ENCODE measurements at places on chromosomes 7 and 10.

DNA sequence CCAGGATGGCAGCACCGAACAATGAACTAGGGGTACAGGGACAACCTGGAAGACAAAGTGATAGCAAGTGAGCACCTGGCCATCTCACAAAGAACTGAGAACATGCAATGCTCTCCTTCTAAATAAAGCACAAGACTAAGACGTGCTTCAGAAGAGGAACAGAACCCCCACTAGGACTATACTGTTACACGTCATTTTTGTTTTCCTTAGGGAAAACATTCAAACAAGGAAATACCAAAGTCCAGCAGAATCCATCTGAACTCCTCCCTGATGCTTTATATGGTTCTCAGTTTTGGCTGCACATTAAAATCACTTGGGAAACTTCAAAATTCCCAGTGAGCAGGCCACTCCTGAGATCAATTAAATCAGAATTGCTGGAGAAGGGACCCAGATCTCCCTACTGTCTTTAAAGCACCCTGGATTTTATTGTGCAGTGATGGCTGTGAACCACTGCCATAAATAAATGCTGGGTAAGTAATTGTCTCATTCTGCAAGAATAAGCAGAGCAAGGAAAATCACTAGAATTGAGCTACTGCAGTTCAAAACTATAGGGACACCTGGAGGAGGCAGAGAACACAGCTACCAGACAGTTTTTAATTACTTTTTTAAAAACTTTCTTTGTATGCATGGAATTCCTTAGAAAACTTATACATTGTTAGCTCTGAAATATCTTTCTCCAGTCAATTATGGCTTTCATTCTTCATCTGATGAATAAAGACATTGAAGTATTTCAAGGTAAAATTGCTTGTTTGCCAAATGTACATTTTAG is 866.5 kb upstream of the GHITM start:
- DNase-seq, result no peak

GRCh38 chr7:4307316-4308204 is 374.5 kb upstream of the FOXK1 start:
- DNase-seq, result no peak

GRCh38 chr10:89215511-89215910 is 8.4 kb upstream of the CH25H start:
- no peak for DNase-seq

DNA sequence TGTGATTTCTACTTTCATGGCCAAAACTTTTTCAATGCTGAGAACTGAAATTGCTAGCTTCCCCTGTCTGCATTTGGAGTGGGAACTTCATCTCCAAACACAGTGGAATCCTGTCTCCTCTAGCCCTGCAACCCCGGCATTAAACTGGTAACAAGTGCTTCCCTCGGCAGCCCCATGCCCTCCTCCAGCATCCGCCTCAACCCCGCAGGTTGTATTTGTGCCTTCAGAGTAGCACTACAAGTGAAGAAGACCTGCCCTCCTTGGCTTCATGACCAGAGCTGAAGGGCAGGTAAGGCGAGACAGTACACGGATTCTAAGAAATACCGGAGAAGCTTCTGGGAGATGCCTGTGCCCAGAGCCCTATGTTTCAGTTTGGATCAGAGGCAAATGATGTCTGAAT is 16.9 kb downstream of the C10orf53 start:
- DNase-seq, result no peak

DNA sequence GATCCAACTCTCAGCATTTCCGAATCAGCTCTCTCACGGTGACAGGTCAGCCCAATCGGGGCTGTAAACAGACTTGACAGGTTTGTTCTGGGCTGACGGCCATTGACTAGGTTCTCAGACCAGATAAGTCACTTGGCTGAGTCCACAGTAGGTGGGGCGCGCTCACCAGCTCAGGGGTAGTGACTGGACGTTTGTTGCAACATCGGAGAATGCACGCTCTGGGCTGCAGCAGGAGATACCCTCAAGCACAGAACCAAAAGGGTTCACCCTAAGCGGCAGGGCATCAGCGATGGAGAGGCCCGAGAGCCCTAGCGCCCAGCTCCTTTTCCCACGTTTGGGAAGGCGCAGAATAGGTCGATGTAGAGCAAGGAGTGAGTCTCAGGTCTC is 1.8 kb downstream of the KLLN start:
- DNase-seq, result no peak

- DNase-seq, result no peak
These were observed 65.5 kb downstream of the SPAG6 start for GRCh38 chr10:22410846-22411245.

- DNase-seq, result no peak
These were observed 23.9 kb upstream of the AP5Z1 start for GRCh38 chr7:4751398-4751947.

- no peak for DNase-seq
These were observed 32.0 kb upstream of the STRIP2 start for GRCh38 chr7:129401967-129402860.

GRCh38 chr10:13567030-13567429 is 19.7 kb upstream of the PRPF18 start:
- no peak for DNase-seq

GRCh38 chr7:150400008-150400787 is 21.1 kb downstream of the ZNF775 start:
- DNase-seq, result no peak

DNA sequence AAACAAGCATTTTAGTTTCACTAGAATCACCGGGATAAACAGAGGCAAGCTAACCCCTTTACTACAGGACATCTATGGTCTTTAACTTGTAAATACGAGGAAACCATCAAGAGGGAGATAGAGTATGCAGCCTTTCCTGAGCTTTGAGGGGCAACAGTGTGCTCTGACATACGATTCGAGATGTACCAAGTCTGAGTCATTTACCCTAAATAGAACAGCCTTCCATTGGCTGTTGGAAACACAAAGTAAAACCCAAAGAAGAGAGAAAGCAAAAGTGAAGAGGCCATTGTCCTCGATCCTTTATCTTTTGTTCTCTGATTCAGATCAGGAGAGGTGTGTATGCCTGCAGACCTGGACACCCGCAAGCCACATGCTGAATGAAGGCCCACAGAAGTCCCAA is 289.5 kb downstream of the KCNMA1 start:
- no peak for DNase-seq

- DNase-seq, result no peak
These were observed 102.3 kb downstream of the KLF6 start for GRCh38 chr10:3682745-3683144.

DNA sequence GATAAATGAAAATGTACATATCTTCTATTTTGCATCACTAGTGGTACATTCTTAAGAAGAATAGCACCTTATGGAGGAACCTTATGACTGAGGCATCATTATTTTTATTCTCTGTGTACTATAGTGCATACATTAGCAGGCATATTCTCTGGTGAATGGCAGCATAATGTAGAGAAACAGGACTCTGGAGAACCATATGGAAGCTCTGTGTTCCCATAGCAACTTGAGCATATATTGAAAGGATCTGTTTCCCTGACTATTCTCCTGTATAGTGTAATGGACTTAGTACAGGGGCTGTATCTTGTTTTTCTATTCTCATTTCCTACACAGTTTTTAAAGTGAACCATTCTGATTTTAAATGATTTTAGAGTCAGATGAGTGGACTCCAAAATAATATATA is 128.4 kb upstream of the SMIM30 start:
- no peak for DNase-seq

DNA sequence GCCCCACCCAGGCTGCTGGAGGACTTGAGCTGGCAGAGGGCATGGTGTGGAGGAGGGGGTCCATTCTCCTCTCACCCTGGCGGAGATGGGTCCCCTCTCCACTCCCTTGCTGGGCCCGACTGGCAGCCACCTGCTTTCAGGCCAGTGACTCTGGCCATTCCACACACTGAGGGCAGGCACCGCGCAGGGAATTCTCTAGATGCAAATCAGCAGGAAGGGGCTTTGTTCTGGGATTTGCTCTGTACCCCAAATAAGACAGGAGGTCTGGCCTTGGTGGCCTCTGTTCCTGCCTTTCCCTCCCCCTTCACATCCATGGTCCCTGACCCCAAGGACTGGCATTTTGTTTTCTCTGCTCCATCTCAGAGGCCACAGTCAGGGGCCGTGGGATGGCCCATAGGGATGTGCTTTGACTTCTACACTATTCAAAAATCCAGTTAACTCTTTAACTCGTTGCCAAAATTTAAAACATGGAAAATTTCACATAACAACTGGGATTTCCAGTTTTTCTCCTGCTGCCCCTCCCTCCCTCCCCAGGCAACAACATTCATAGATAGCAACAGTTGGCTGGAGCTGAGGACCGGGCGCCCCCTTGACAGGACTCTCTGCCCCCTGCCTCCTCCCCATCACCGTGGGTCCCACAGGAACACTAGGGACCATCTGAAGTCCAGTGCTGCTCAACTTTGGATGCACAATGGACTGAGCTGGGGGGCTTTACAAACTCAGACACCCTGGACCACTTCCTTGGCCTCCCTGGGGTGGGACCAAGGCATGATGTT is 33.9 kb downstream of the PPIF start:
- DNase-seq, result no peak

GRCh38 chr10:121722665-121723064 is 124.4 kb upstream of the FGFR2 start:
- DNase-seq, result no peak

DNA sequence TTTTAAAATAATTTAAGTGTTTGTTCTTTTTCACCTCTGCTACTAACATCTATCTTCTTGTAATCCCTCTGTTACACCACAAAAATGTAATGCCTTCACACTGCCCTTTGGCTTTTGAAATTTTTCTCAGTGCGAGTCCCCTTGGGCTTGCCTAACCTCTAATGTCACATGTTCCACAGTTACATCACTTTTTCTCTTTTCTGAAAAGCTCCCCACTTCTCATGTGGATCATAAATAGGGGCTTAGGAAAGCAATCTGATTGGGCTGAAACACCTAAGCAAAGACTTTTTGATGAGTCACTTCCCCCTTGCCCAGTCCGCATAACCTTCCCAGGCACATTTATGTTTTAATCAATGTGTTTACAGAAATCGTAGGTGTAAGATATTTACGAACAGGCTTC is 288.2 kb downstream of the IPMK start:
- DNase-seq, result no peak

DNA sequence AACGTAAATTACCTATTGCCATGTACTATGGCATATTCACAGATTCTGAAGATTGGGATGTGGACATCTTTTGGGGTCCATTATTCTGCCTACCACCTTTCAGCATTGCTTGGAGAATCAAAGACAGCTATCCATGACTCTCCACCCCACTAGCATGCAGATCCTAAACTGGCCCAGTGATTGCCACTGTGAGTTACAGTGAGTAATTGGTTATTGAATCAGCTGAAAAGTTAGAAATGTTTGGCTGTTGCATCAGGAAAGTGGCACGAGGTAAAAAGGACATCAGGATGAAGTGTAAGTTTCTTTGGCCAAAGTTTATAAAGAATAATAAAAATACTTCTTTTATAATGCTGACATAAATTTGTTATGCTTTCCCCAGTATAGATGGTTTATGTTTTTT is 148.2 kb upstream of the ETV1 start:
- no peak for DNase-seq

DNA sequence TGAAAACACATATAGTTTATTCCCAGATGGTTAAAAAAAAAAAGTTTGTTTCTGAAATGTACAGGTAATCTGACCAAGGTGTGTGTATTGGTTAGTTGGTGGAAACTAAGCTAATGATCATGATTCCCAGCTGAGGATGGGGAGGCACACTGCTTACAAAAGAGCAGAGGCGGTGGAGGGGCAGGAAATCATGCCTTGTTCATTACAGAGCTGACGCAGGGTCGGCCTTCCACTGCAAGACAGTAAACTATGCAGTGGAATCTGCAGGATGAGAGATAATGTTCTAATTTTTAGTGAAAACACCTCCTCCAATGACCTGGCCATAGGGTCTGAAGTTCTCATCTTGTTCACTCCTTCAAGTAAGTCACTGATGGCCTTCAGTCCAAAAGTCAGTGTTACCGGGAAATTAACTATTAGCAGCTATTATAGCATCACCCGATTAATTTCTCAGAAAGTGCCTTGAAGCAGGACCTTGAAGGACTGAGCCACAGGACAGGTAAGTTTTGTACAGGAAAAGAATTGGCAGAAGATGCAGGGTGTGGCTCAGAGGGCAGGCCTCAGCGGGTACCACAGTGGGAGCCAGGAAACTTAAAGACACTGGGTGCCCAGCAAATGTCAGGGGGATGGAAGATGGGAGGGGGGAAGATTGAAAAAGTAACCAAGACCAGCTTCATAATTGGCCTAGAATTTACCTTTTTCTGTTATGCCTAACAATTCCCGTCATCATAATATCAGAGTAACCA is 36.0 kb downstream of the MYOF start:
- no peak for DNase-seq

GRCh38 chr7:3910054-3910453 is 609.0 kb downstream of the SDK1 start:
- no peak for DNase-seq

DNA sequence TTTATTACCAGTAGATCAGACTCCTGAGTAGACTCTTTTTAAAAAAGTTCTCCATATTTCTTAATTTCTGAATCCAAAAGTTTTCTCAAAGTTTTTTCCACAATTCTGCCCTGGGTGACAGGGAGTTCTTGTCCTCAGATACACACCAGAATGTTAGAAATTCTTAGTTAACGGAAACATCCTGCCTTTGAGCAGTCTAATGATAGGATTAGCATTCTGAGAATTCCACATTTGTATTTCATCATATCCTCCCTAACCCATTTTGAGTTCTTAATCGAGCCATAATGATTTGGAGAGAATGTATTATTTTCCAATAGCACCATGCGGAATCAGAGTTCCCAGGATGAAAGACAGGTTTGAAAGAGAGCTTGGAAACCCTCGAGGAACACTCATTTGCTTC is 28.9 kb upstream of the MRPS33 start:
- DNase-seq, result no peak

DNA sequence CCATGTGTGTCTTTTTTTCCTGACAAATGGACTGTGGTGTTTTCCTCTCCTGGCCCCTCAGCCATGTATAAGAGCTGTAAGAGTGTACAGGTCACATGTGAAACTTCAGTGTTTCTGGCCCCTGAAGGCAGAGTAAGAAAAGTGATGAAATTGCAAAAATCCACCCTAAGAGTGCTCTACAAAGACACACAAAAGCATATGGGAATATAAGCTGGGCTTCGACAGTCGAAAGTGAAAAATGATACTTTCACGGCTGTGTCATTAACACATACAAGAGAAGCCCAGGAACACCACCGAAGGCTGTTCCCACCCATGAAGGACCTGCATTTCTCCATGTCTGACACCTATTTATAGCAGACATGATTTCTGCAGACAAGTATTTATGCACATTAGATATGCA is 192.2 kb downstream of the PARD3 start:
- no peak for DNase-seq

DNA sequence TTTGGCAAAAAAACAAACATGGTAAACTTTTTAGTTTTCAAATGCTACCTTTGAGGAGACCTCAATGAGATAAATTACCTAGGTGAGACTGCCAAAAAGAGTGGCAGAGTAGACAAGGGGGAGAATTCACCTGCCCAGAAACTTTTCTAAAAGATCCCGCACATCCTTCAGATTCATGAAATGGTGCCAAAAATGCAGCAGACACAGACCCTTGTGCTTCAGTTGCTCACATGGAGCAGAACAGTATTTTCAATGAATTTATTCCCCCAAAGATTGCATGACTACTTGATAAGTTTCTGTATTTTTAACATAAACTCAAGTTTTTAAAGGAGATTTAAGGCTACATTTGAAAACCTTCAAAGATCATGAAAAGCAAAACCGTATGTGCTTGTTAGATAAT is 270.0 kb downstream of the TRIL start:
- no peak for DNase-seq

Data from activated CD8-positive, alpha-beta memory T cell treated with anti-CD3 and anti-CD28 coated beads for 4 hours (primary cell).